A549 treated with CORT108297 at 1 μM for 4 hours (cell line): ENCODE measurements at places on chromosomes 3 and 15. TPM values are rescaled to one million over a fixed set of nuclear protein-coding genes. Genes with fewer than 3 reads are reported as not detected.

Gene TEX9
- 3.8 to 5.0 TPM (median 4.6 TPM) in 5 replicates for total RNA-seq

Gene ZIC1
- 0.06 to 0.20 TPM in 2 of 5 replicates, not detected in the others for total RNA-seq

Gene C2CD4A
- 0.05 to 0.11 TPM (median 0.07 TPM) in 5 replicates for total RNA-seq

Gene SI
- total RNA-seq, result not detected in 5 replicates

Gene KBTBD13
- total RNA-seq, result not detected in 5 replicates

Gene GRIP2
- total RNA-seq, result 1.1 to 2.2 TPM (median 1.9 TPM) in 5 replicates

Gene FSTL1
- 49.9 to 91.3 TPM (median 71.1 TPM) in 5 replicates for total RNA-seq

Gene GPR160
- total RNA-seq, result 1.3 to 2.1 TPM (median 1.7 TPM) in 5 replicates

Gene CD200R1L
- not detected in 5 replicates for total RNA-seq

Gene ARHGAP11A
- total RNA-seq, result 46.2 to 85.1 TPM (median 66.9 TPM) in 5 replicates

Gene ROPN1B
- not detected in 5 replicates for total RNA-seq

Gene ECE2
- total RNA-seq, result not detected in 5 replicates

Gene IL17RD
- total RNA-seq, result 0.47 to 1.3 TPM (median 1.0 TPM) in 5 replicates
